Cerebellum (tissue), 4 donors: ENCODE measurements at places on chromosomes 3 and 15. TPM values are rescaled to one million over a fixed set of nuclear protein-coding genes. Genes with fewer than 3 reads are reported as not detected.

The LRRIQ4 gene
- 1.3 TPM for total RNA-seq

The TGM5 gene
- not detected for total RNA-seq

GRCh38 chr15:75095594-75095993 is 72.2 kb downstream of the PPCDC start:
- no peak for DNase-seq

DNA sequence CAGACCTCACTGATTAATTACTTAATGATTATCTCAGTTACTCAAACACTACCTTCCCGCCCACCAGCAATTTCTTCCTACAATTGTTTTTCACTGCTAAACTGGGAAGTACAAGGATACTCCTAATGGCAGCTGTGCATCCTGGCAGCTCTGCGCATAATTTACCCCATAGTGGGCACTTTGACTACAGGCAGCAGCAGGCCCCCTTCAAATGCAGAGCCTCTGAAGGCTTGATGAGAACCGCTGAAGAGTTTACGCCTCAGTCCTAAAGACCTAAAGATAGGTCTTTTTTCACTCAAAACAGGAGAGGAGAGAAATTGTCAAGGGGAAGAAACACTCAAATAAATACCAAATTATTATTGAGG is 10.7 kb downstream of the CCDC32 start:
- DNase-seq, result no peak
